ENCODE measurements at places on chromosomes 12 and 14.
A peak's percentile ranks its signal among the peaks of the same experiment; 100 is the strongest.

- DNase-seq = no peak
Observed at GRCh38 chr14:60206837-60207533, 41.8 kb upstream of the DHRS7 start.

DNA sequence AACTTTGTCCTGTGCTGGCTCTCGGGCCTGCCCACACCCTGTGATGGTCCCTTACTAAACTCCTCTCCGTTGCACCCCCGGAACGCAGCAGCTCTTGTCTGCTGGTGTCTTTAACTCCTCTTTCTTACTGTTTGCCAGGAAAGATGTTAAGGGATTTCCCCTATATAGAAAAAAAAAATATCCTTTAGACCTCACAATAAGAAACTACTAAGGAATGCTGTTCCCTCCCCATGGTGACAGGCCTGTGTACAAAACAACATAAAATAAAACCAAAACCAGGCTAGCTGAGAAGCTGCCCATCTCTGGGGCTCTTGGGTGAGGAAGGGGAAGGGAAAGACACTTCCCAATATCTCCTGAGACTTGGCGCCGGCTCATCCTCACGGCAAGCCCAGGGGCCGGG lies 95.4 kb downstream of the CHGA start:
- no peak for DNase-seq

DNA sequence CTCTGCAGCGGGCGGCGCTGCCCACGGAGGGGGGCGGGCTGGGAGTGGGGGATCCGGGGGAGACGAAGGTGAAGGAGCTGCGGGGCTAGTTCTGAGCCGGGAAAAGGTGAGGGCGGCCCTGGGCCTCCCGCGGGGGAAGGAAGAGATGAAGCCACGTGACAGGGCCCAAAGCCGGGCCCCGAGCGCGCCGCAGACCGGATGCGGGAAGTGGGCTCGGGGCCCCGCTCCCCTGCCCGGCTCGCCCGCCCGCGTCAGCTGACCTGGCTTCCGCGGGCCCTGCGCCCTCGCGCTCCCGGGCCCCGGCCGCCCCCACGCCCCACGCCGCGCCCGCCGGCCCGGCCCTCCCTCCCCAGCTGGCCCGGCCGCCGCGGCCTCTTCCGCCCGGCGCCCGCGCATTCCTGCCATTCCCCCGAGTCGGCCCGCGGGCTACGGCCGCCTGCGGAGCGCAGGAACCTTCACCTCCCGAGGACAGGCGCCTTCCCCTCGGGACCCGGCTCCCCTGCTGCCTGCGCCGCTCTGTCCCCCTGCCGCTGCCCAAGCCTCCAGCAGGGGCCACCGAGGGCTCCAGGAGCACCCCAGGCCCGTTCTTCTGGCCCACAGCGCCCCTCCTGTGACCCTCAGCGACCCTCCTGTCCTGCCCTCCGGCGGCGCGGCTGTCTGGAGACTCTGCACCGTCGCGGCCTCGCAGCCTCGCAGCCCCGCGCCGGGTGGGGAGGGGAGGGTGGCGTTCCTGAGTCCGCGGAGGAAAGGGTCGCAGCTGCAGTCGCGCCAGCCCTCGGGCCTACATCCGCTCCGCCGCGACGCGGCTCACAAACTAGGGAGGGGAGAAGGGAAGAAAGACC lies 20.4 kb downstream of the NINJ2 start:
- peak; percentile 85 for DNase-seq

- DNase-seq = no peak
Observed at GRCh38 chr12:113555226-113555625, 83.6 kb upstream of the LHX5 start.

- DNase-seq = no peak
Observed at GRCh38 chr12:2251526-2252209, 198.9 kb downstream of the CACNA1C start.

DNA sequence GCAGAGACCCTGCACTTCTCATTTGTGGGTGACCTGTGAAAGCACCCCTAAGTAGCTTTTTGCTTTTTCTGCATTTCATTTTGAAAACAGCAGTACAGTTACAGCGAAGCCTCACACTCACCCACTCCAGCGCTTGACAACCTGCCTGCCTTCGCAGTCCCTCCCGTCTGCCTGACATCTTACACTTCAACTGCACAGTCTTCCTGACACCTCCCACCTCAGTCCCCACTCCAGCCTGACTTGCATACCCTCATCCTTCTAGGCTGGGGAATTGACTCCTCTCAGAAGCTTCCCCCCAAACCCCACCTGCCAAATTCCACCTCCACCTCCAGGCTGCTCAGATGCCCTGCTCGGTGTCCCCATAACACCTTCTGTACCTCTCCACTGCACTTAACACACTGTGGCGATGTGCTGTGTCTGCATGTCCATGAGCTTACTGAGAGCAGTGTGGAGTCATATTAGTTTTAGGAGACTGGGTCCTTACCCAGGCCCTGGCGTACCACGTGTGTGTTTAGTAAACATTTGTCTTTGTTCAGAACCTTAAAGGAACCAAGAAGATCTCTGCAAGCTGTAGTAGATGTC lies 159.4 kb downstream of the PRKCH start:
- DNase-seq = no peak

- DNase-seq = no peak
Observed at GRCh38 chr14:34971801-34972200, 11.0 kb upstream of the SRP54 start.

GRCh38 chr14:30656190-30656632 lies 34.1 kb downstream of the SCFD1 start:
- DNase-seq = peak; percentile 23

- DNase-seq = peak; percentile 25
Observed at GRCh38 chr14:28412077-28412476, 354.5 kb upstream of the FOXG1 start.

DNA sequence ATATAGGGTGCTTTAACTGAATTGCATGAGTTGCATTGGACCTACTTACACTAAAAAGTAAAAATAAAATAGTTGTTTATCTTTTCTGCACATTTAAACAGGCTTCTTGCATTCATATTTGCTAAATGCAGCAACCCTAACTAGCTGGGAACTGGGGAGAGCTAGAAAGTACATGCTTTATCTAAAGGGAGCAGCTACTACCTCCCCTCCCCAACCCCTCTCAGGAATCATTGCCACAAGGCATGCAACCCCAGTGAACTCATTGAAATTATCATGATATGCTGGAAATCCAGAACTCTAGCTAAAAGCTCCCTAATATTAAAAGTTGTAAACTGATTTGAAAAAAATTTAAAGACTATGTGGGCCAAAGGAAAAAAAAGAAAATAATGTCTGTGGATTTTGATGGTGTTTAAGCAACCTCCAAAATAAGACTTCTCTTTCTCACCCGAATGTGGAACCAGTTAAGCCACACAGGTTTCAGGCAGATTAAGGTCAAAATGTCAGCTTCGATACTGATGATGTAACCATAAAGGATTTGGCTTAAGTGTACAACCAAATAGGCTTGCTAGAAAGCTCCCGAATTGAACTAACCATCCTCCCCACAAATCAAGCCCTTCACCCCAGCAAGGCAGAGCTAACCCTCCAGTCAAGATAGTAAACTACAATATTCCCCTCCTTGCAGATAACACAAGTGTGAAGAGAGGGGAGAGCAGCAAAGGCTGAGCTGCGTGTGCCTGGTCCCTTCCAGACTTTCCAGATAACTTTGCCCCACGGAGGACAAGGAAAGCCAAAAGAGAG lies 13.8 kb upstream of the POC1B start:
- DNase-seq = no peak

- DNase-seq = no peak
Observed at GRCh38 chr14:105366386-105367074, 31.8 kb upstream of the TEX22 start.

DNA sequence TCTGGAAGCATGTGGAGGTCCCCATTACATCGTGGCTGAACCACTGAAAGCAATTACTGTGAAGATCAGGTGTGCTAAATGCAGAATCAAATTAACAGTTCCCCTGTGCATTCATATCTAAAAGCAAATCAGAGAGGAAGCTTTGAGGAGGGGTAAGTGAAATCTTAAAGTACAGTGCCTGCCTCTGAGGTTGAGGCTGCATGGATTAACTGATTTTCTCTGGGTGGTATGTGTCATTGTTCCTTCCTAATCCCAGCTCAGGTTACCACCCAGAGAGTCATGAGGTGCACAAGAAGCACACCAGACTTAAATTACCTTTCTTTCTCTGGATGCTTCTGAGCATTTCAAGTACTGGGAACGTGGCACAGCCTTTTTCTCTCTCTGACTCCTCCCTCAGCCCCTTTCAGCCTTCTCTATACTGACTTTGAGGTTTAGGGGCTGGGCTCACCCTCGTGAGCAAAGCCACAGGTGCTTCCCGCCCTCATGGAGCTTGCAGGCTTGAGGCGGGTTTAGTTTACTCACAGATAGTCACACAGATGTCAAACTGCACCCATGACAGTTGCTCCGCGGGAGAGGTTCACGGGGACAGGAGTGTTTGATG lies 237.6 kb upstream of the CRY1 start:
- no peak for DNase-seq

DNA sequence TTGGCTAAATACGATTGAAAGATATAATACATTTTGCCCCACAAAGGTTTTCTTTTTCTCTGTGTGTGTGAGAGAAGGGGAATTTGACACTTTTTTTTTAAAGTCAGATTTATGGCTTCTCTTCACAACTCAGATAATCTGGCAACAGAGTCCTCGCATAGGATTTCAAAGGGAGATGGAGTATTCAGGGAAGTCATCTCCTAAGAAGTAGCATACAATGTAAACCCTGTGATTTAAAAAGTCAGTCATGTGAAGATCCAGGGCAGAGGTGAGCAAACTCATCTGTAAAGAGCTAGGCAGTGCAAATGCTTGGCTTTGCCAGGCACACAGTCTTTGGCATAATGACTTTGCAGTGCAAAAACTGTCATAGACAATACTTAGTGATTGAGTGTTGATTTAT lies 1526.3 kb downstream of the AACS start:
- DNase-seq = no peak

DNA sequence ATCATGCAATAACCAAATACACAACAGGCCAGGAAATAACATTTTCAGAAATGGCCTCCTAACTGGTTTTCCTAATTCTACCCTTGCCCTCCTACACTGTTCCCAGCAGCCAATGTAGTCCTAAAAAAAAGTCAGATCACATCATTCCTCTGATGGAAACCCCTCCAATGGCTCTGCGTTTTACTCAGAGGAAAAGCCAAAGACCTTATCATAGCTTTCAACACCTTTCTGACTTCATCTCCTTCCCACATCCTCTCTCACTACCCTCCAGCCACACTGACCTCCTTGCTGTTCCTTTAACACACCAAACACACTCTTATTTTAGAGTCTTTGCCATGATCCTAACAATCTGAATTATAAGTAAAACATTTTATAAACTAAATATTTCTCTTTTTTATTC lies 1.1 kb downstream of the MED6 start:
- DNase-seq = no peak

- no peak for DNase-seq
Observed at GRCh38 chr12:99092100-99092851, 447.2 kb downstream of the APAF1 start.

GRCh38 chr14:80425686-80426085 lies 214.4 kb upstream of the DIO2 start:
- DNase-seq = no peak

DNA sequence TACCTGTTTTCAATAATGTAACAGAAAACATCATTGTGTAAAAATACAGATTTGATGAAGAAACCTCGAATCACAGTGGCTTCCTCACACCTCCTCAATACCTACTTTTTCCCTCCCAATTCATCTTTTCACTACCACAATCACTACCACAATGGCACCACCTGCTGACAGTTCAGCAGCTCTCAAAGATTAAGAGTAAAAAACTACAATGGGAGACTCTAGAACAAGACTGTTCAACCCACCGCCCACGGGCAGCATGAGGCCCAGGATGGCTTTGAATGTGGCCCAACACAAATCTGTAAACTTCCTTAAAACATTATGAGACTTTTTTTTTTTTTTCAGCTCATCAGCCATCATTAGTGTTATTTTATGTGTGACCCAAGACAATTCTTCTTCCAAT lies 15.2 kb downstream of the MED6 start:
- DNase-seq = no peak

- DNase-seq = no peak
Observed at GRCh38 chr14:104216457-104216856, 78.1 kb downstream of the KIF26A start.

GRCh38 chr12:12272869-12273268 lies 6.0 kb upstream of the LRP6 start:
- no peak for DNase-seq

DNA sequence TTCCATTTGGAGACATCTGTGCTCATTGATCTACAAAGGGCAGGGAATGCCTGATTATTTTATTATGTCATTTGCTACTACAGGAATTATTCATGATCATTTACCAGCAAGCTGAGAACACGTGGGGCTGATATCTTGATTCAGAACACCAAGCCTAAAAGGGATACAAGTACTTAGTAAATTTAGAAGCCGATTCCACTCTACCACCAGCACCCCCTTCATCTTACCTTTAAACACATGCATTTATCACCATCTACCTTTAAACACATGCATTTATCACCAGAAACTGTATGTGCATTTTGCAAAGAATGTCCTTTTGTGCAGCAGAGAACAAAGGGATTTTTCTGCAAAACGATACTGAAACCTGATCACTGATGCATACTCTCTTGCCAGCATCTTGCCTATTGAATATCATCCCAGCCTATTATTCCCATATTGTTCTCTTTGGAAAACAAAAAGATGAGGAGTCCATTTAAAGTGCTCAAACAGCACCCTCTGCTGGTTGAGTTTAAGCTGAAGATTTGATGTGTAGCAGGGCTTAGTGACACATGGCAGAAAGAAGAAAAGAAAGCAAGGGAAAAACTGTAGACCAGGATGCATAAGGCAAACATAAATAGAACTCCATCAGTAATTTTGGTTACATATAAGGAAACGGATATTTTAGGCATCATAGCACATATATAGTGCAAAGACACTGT lies 132.6 kb upstream of the PLEKHG7 start:
- peak; percentile 87 for DNase-seq

DNA sequence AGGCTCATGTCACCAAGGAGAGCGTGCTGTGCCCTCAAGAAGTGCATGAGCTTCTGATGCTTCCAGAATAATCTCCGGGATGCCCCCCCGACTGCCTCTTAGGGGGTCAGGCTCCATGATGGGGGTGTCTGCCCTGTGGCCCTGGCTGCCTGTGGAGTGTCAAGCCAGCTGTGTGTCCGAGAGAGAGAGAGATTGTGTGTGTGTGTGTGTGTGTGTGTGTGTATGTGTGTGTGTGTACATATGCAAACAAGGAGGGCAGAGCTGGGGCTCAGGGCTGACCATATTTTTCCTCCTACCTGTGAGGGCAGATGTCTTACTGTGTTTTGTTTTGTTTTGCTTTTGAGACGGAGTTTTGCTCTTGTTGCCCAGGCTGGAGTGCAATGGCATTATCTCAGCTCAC lies 5.6 kb upstream of the ALDH2 start:
- DNase-seq = no peak

- DNase-seq = no peak
Observed at GRCh38 chr12:95429172-95429510, 44.8 kb upstream of the METAP2 start.

DNA sequence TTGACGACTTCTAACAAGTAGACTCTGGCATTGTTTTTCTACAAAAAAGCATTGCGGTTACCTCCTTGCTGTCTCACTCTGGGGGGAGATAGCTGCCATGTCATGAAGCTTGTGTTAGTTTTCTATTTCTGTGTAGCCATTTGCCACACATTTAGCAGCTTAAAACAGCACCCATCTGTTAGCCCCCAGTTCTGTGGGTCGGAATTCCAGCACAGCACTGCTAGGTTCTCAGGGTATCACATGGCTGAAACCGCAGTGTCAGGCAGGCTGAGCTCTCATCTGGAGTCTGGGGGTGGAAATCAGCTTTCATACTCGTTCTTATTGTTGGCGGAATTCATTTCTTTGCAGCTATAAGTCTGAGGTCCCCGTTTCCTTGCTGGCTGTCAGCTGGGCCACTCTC lies 19.9 kb upstream of the STXBP6 start:
- no peak for DNase-seq

Data from NCI-H146 (cell line).